ENCODE measurements at places on chromosomes 6 and 20. TPM values are rescaled to one million over a fixed set of nuclear protein-coding genes. Genes with fewer than 3 reads are reported as not detected.

The MMP24 gene
- total RNA-seq: 3.4 TPM

The RHAG gene
- not detected for total RNA-seq

- no peak for DNase-seq
Observed at GRCh38 chr6:113842165-113842564, 15.0 kb upstream of the MARCKS start.

- DNase-seq: no peak
Observed at GRCh38 chr6:147677647-147678046, 169.2 kb downstream of the SAMD5 start.

The PHACTR3 gene
- total RNA-seq: 1.4 TPM

DNA sequence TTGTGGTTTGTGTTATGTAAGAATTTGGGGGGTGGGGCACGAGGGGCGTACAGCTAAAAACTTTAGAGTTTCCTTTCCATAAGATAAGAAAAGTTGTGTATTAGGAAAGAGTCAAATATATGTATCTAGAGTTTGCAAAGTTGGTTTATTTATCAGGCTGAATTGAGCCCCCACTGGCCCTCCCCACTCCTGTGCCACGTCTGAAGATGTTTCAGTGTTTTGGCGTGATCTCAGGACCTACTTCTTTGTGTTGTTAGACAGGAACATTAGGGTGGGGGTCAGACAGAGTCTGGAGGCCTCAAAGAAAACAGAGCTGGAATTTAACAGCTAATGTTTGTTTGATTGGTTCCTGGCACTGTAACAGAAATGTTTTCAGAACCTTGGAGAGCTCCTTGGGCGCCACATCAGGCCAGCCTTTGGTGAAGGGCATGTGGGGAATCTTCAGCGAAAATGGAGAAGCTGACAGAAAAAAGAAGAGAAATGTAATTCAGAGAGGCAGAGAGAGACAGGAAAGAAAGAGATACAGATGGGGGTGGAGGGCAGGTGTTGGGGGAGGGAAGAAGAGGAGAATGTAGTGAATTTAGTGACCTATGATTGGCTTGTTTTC lies 674 bp downstream of the NRSN1 start:
- DNase-seq: peak; percentile 60

DNA sequence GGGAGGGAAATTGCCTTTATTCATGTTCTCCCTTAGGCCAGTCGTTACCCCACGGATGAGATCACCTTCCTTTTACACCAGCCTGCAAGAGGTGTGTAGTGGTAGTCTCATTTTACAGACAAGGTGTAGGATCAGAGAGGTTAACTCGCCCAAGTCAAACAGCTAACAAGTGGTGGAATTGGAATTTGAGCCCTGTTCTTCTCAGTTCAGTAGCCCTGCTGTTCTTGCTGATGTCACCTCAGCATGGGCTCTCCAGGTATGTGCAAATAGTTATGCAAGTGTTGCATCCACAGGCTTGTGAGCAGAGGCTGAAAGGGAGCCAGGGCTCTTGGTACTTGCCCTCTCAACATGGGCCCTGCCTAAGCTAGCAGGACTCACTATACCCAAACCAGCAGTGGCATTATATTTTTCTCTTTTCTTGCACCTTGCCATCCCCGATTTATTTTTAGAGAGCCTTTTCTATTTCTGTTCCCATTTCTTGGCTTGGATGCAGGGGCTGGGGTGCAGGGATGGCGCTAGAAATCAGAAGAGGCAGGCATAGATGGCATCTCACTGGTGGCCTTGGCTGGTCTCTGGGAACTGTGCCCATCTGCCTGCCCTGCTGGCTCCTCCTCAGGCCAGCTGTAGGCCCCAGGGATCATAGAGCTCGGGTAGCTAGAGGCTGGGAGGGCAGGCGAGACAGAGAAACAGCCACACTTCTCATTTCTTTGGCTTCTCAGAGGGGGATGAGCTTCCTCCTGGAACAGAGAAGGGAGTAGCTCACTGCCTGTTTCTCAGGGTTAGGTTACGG lies 18.2 kb downstream of the PPARD start:
- DNase-seq: no peak

DNA sequence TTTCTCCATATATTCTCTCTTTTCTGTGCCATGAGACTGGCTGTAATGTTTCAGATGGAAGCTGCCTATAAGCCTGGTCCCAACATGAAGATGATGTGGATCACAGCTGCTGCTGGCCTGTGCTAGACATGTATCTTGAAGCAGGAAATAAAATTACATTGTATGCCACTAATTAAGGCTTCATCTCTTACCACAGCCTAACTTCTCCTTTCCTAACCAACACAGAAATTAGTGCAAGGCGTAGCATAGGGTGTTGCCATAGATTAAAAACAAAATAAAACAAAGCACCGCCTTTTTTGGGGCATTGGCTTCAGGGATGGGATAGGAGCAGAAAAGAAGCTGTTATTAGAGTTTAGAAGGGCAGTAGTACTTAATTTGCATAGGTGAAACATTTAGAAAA lies 4.7 kb upstream of the SLC17A4 start:
- no peak for DNase-seq

DNA sequence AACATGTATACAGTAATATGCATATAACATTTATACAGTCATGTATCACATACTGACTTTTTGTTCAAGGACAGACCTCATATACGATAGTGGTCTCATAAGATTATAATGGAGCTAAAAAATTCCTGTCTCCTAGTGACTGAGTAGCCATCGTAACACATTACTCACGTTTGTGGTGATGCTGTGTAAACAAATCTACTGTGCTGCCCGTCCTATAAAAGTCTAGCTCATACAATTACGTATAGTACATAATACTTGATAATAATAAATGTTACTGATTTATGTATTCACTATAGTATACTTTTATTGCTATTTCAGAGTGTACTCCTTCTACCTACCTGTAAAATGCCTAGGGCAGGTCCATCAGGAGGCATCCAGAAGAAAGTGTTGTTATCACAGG lies 17.4 kb downstream of the SERAC1 start:
- no peak for DNase-seq

GRCh38 chr20:13139459-13140150 lies 81.5 kb upstream of the ISM1 start:
- DNase-seq: no peak

The CTAGE9 gene
- total RNA-seq: not detected

DNA sequence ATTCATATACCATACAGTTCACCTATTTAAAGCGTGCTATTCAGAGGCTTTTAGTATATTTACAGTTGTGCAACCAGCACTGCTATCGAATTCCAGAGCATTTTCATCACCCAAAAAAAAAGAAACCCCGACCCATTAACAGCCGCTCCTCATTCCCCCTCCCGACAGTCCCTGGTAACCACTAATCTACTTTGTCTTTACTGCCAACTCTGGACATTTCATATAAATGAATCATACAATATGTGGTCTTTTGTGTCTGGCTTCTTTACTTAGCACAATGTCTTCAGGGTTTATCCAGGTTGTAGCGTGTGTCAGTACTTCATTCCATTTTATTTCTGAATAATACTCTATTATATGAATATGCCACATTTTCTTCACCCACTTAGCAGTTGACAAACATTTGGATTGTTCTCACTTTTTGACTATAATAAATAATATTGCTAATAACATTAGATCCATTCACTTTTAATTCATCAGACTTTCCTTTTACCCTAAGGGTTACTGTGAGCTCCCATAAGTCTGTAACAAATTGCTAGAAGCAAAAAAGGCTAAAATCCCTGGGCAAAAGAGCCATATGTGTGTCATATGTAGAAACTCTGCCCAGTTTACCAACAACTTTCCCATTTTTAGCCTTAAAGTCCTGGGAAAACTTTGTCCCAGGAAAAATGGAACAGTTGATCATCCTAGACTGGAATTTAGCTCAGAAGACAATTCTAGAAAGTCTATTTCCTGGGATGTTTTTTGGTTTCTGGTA lies 23.2 kb upstream of the ROS1 start:
- no peak for DNase-seq

The TPMT gene
- 8.2 TPM for total RNA-seq

The MOG gene
- total RNA-seq: not detected

GRCh38 chr20:19952392-19952791 lies 64.8 kb upstream of the NAA20 start:
- no peak for DNase-seq

DNA sequence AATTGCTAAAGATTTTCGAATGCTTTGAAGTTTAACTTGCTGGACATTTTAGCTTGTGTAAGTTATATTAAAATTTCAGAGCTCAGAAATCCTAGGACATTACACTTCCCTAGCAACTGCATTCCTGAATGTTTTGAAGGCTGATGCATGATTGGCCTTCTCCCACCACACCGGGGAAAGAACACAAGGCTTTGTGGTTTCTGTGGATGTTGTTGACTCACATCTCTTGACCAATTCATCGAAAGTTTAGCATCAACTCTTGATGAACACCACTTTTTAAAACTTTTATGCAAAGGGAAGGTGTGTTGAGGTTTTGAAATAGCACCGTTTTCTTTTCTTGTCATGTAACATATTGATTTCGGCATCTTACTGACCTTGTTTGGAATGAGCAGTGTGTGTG lies 81.1 kb downstream of the RIMS1 start:
- DNase-seq: no peak

DNA sequence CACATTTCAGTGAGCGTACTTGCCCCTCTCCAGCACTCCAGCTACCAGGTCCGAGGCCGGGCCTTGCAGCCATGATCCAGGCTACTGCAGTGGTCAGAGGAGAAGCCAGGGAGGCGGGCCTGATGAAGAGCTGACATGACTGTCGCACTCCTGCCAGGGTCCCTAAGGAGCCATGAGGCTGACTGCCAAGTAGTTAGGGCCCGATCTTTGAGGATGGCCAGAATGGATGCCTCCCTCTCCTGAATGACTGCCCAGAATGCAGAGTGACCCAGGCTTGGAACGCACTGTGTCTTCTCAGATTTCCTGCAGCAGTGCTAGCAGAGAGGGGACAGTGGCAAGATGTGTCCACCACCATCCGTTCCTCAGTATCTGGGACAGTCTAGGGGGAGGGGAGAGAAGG lies 24.7 kb upstream of the LRFN2 start:
- DNase-seq: no peak

Data from progenitor cell of endocrine pancreas (in vitro differentiated cells).